ENCODE measurements at places on chromosomes 7 and 10.

GRCh38 chr7:26090927-26091519, 61.0 kb upstream of the NFE2L3 start:
- DNase-seq: no peak

GRCh38 chr10:118491055-118491454, 104.4 kb downstream of the PRLHR start:
- DNase-seq: no peak

- DNase-seq: no peak
Measured at GRCh38 chr10:13563481-13564445, 23.0 kb upstream of the PRPF18 start.

GRCh38 chr7:116777651-116778281, 84.6 kb upstream of the CAPZA2 start:
- no peak for DNase-seq

- DNase-seq: no peak
Measured at GRCh38 chr7:44976746-44977196, 2.0 kb downstream of the MYO1G start.

GRCh38 chr10:80444646-80445319, 9.3 kb upstream of the TSPAN14 start:
- DNase-seq: no peak

GRCh38 chr7:27756298-27756697, 16.3 kb downstream of the TAX1BP1 start:
- no peak for DNase-seq

DNA sequence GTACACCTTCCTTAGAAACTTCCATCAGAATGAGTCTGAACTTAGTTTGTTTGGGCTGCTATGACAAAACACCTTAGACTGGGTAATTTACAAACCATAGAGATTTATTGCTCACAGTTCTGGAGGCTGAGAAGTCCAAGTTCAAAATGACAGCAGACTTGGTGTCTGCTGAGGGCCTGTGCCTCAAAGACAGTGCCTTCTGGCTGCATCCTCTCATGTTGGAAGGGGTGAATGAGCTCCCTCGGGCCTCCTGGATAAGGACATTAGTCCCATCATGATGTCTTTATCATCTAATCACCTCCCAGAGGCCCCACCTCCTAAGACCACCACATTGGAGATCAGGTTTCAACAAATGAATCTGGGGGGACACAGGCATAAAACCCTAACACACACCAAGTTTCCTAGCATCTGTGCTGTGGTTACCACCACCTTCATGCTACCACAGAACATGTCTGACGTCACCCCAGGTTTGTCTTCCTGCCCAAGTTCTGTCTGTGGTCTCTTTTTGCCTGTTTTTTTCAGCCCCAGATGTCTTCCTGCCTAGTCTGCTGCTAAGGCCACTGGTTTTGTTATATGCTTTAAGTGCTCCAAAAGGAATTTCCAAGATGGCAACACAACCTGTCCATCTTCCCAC, 150.9 kb upstream of the COBL start:
- no peak for DNase-seq

DNA sequence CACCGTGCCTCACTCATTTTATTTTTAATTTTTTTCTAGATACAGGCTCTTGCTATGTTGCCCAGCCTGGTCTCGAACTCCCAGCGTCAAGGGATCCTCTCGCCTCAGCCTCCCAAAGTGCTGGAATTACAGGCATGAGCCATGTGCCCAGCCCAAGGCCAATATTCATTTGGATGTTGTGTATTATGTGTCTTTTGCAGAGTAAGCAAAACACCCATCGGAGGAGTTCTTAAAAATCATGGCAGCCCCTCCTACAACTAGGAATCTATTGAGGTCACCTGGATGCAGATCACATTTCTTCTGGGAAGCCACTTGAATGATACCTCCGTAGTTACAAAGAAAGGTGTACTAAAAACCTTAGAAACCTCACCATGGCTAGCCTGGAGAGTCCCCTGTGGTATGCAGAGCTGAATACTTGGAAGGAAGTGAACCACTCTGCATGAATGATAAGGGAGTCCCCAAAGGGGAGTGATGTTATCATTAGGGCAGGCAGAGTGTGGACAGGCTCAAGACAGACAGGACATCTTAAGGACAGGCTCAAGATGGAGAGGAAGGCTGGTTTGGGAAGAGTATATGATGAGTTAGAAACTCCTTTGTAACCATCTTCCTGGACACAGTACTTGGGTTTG, 185.7 kb downstream of the TAX1BP1 start:
- no peak for DNase-seq

DNA sequence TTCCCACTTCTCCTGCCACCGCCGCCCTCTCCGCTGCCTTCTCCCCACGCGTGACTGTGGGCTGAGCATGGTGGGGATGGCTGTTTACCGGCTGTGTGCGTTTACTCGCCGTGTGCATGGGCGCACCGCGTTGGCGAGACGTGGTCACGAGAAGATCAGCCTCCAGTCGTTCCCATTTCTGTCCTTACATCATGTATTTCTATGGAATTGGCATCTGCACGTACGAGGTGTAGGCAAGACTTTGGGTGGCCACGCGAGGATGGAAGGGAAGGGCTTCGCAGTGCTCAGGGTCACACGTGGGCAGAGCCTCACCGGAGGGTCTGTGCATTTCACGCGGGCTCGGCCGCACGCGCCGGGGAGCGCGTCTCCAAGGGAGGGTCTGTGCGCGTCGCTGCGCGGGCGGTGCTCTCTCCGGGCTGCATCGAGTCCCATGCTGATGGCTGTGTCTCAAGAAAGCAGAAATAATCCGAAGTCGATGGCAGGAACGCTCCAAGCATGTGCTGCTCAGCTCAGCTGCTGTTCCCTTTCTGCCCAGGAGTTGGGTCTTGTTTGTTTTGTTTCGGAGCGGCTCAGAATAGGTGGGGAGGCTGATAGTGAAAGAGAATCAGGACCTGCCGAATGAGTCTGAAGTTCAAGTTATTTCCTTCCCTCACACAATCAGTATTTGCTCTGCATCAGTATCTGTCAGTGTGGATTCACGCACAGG, 973 bp downstream of the CAMK1D start:
- DNase-seq: peak; percentile 48

DNA sequence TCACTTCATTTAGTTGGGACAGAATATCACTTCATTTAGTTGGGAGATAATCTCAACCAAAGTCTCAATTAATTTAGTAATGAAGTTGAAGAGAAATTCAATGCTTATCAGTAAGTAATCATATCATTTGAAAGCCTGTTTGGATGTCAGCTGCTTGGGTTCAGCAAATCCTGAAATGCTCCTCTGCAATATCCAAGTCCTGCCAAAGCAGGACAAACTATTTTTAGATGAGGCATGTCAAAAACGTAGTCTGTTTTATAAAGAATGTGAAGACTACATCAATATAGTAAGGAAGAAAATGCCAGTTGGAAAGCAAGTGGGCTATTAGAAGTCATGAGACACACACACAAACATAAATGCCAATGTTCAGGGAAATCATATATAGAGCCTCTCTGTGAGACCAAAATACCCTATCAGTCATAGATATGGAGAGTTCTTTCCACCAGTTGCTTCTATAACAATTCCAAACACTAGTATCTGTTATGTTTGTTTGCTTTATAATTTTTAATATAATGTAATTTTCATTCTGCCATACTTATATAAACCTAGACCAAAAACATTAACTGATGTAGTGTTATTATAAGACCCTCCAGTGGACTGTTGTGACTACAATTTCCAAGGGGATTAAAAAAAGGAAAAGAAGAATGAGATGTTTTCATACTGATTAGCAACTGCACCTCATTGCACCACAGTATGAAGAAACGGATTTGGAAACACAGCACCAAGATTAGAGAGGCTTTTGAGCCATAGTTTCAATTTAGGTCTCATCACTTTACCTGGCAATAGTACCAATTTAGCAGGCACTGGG, 160.7 kb downstream of the LRRTM3 start:
- no peak for DNase-seq

DNA sequence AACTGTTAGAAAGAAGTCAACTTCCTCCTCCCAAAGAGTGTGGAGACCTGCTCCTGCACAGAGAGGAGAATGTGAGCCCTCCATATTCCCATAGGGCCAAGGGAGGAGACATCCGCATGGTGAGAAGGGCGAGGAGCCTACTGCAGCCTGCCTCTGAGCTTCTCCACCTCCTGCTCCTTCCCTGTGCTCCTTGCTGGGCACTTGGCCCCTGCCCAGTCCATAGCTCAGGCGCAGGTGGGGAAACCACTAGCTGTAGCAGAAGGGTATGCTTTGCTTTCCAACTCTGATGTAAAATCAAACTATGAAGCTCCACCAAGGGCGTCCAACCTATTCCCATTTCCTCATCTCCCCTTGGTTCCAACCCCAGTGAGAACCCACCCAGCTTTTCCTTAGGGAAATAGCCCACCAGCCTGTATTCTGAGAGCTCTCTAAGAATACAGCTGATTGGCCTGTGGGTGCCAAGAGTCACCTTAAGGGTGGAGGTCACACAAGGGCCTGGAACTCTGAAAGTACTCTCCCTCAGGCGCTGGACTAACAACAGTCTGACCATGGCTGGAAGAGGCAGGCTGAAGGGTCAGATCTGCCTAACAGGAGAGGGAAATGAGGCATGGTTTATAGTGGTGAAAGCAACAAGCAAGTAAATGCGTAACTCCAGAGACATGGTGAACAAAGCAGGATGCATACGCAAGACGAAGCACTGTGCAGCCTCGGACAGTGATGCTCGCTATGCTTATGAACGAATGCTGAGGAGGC, 13.9 kb downstream of the ZNF488 start:
- DNase-seq: no peak

DNA sequence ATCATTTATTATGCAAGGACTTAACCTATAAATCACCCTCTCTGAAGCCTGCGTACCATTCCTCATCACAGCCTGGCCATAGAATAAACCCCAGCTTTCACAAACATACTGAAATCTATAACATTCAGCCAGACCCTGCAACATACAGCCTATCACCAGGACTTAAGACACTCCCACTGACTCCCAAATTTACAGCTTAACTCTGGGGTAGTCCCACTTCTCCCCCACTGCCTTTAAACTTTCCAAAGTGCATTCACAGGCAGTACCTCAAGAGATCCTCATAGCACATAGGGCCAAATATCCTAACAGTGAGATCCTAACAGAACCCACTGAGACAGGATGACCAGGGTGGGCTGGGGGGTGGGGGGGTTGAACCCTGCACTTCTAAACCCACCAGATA, 3.5 kb downstream of the LDB1 start:
- no peak for DNase-seq

- no peak for DNase-seq
Measured at GRCh38 chr10:9051328-9051974, 997.0 kb downstream of the GATA3 start.

GRCh38 chr7:133510326-133511055, 257.6 kb downstream of the EXOC4 start:
- DNase-seq: no peak

- no peak for DNase-seq
Measured at GRCh38 chr10:60142736-60143135, 236.4 kb upstream of the CCDC6 start.

- DNase-seq: no peak
Measured at GRCh38 chr7:106608661-106609060, 52.3 kb downstream of the CCDC71L start.

GRCh38 chr10:26593896-26594295, 103.6 kb upstream of the PDSS1 start:
- no peak for DNase-seq

All from iPS DF 19.7 (cell line).